Stimulated activated CD8-positive, alpha-beta memory T cell treated with anti-CD3 and anti-CD28 coated beads, Interleukin-4, amount 100 ng/mL, for 24 hours (primary cell): ENCODE measurements at places on chromosomes 3 and 15.

DNA sequence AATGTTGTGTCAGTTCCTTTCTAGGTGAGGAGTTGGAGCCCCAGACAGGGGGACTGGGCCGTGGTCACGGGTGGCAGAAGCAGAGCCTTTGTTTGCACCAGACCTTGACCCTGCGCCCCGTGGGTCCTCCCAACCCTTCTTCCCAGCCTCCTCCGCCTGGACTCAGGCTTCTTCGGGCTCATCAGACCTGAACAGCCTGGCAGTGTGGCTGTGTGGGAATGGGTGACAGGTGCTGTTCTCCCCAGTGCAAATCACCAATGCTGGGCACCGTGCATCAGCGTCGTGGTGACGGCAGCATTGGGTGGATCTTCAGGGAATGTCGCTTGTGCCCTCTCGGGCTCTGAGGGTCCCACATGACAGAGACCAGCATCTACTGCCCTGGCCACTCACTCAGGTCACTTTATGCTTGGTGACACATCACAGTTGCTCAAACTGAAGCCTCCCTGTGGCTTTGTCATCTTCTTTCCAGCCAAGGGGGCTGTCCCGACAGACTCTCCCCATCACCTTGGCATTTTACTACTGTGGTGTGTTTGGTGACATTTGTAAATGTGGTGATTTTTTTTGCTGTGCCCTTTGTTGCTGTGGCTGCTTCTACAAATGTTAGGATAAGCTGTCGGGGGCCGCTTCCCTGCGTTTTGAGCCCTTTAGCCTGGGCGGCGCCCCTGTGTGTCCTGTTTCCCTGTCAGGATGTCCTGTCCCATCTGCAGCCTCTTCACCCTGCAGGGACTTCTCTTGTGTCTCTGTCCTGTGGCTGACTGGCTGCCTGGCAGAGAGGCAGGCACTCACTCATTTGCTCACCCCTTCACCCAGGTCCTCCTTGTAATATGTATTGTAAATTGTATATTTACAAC lies 14.5 kb downstream of the APBA2 start:
- no peak for DNase-seq

DNA sequence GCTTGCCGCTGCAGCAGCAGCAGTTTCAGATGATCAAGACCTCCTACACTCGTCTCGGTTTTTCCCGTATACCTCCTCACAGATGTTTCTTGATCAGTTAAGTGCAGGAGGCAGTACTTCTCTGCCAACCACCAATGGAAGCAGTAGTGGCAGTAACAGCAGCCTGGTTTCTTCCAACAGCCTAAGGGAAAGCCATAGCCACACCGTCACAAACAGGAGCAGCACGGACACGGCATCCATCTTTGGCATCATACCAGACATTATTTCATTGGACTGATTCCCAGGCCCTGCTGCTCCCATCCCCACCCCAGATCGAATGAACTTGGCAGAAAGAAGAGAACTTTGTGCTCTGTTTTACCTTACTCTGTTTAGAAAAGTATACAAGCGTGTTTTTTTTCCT lies 17.6 kb downstream of the CALML4 start:
- DNase-seq, result no peak

DNA sequence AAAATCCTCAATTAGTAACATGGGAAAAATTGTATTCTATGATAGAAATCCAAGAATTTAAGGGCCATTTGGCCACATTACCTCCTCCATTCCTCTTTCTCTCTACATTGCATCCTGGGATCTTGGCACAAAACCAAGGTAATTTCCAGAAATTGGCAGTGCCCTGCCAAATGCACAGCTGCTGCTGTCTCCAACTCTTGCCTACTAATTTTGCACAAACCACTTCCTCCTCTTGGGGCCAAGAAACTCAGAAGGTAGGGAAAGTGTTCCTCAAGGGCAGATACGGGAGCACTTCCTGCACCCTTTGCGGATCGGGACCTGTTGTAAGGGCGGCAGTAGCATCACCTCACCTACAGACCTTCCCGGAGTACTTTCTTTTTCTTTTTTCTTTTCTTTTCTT lies 57.8 kb downstream of the MAP3K13 start:
- no peak for DNase-seq

GRCh38 chr15:35186346-35186745 lies 101.3 kb upstream of the NANOGP8 start:
- DNase-seq, result no peak

DNA sequence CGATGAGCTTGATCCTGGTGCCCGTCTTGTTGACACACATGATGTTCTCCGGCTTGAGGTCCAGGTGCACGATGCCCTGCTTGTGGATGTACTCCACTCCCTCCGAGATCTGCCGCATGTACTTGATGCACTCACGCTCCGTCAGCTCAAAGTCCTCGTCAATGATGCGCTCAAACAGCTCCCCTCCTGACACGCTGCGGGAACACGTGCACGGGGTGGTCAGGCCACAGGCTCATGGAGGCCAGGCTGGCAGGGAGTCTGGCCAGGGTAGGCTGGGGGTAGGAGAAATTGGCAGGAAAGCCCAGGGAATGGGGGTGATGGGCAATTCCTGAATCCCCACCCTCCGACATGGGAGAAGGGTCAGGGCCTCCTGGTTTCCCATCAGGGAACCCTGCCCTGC lies 55.5 kb upstream of the HACD2 start:
- no peak for DNase-seq

DNA sequence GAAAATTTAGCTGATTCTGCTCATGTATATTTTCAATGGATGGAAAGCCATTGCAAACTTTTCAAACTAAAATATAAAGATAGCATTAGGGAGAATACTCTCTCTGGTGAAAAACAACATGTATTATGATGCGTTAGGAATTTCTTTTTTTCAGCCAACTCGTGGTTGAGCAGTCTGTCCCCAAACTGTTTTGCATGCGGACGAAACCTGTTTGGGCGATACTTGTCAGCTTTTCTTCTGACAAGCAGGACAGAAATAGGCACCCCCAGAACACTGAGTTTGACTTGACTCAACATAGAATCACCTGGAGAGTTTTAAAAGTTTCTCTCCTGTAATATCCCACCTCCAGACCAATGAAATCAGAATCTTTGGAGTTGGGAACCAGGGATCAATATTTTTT lies 417.5 kb upstream of the TPRG1 start:
- no peak for DNase-seq
